ENCODE measurements at places on chromosomes 6 and 20.

DNA sequence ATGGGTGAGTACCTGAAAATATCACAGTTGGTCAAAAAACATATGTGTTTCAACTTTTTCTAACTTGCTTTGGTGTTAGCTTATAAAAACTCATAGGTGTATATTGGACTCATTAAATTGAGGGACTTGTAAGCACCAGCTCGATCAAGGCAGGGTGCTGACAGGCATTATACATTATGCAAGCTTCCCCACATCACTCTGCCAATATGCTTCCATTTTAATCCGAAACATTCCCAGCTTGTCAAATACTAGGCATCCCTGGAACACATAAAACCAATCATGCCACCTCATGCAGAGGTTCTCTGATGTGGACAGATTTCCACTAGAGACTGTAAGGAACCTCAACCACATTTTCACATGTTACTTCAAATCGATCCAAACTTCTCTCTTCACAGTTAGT, 187.3 kb upstream of the NT5E start:
- no peak for DNase-seq

- no peak for DNase-seq
Measured at GRCh38 chr6:152351742-152352141, 285.4 kb downstream of the SYNE1 start.

DNA sequence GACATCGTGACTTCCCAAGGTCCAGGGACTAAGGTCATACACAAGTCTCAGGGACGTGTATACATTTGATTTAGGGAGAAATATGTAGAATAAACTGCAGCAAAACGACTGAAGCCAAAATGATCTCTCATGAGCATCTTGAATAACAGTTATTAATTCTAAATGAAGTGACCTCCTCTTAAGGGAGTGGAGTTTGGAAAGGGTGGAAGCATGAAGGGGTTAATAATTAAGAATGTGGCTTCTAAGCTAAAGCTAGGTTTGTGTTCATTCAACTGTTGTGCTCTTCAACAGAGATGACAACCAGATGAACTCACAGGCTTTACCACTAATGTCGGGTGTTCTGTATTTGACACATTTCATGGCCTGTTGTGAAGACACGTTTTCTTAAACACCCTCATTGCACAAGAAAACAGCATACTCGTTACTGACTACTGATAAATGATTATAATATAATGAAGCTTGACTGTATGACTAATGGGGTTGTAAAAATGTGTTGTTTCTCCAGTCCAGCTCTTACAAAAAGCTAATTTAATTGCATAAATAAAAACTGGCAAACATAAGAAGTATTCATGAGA, 1.5 kb downstream of the PPP1R14C start:
- no peak for DNase-seq

- no peak for DNase-seq
Measured at GRCh38 chr6:157635388-157636244, 187.4 kb upstream of the SNX9 start.
